ENCODE measurements at places on chromosomes 5 and 9.

DNA sequence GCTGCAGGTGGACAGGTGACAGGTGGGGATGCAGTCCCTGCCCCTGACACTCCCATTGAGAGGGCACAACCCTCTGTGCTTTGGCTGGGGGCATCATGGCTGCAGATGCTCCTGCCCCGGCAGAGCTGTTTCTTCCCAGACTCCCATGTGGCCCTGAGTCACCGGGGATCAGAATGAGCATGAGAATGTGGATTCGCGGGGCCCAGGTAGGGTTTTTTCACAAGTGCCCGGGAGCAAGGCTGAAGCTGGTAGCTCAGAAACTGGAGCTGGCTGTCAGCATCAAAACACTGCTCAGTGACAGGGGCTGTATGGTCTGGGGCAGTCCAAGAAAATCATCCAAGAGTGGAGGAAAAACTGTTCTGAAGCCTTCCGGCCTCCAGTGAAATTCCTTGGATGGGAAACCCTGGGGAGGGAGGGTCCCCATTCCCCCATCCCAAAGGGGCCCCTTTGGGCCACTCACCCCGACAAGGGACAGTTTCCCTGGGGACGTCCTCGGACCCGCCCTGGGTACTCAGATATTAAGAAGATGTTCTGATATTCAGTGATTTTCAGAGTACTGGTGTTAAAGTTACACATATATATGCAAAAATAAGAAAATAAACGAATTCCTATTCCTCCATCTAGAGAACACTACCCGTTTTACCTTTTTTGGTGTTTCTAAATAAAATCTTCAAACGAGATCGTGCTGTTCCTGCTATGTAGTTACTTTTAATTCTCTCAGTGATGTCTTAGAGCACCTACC lies 120.1 kb upstream of the LPCAT1 start:
- no peak for DNase-seq

DNA sequence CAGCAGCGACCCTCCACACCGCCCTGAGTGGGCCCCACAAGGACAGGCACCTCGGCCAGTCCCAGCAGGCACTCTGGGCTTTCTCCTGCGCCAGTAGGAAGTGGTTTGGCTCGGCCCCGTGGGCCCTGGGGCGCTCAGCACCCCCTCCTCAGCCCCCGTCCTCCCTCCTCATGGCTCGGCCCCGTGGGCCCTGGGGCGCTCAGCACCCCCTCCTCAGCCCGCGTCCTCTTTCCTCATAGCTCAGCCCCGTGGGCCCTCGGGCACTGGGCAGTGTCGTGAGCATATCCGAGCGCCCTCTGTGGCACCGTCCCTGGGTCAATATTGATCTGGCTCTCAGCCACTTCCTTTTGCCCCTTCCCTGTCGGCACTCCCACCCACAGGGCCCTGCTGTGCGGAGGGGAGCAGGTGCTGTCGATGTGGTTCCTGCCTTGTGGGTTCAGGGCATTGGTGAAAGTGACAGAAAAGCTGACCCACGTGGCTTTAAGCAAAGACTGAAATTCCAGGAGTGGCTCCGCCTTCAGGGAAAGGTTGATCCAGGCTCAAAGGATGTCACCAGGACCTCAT lies 5.5 kb upstream of the SCGB3A1 start:
- DNase-seq = no peak

DNA sequence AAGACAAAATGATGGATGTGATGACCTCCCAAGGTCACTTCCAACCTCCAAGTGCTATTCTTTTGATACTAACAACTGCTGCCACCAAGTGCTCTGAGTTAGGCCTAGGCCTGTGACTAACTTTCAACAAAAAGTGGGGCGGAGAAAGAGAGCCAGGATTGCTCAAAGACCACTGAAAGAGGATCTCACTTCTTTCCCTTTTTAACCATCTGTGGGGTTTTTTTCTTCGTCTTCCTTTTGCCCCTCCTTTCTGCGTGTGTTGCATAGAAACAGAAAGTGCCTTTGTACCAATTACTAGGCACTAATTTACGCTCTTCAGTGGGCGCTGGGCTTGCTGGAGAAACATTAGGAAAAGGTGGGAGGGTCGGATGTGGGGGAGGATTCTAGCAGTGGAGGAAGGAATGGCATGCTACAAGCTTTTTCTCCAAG lies 8.0 kb downstream of the KLF9 start:
- DNase-seq = no peak

DNA sequence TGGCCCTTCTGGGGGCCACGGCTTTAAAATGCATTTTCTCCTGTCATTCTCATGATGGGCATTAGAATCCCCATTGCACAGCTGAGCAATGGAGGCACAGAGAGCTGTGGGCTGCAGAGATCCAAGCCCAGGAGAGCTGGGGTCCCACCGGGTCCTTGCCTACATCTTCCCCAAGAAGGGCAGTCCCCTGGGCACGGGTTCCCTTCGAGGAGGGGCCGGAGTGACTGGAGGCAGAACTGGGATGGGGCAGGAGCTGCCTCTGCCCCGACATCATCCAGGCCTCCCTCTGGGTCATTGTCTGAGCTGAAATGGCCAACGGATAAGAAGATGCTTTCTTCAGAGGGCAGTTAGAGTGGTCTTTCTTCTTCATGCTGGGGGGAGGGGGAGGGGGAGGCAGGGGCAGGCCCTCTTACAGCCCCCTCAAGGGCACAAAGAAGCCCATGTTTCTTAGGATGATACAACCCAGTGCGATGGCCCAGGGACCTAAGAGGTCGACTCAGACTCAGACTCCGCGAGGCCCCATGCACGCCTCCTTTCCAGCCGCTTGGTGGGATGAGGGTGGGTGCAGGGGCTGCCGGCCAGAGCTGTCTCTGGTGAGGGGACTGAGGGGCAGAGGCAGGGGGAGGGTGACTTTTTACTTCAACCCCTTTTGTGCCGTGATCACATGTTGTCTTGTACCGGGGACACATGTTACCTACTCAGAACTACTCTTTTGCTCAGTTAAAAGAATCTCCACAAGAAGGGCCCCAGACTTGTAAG lies 112.4 kb upstream of the IRX2 start:
- DNase-seq = no peak

DNA sequence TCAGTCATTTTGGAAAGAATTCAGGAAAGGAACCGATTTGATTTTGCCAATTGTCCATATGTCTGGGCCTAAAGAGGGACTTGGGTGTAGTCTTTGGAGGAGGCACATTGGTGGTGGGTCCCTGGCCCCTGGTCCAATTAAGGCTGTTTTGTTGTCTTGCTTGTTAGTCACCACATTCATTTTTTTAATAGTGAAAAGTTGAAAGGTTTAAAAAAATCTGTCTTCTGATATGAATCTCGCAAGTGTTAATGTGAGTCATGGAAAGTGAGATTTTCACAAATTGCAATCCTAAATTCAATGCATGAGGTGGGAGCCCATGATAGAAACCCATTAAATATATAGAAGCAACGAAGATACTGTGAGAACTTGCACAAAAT lies 165.9 kb upstream of the OTULINL start:
- no peak for DNase-seq

DNA sequence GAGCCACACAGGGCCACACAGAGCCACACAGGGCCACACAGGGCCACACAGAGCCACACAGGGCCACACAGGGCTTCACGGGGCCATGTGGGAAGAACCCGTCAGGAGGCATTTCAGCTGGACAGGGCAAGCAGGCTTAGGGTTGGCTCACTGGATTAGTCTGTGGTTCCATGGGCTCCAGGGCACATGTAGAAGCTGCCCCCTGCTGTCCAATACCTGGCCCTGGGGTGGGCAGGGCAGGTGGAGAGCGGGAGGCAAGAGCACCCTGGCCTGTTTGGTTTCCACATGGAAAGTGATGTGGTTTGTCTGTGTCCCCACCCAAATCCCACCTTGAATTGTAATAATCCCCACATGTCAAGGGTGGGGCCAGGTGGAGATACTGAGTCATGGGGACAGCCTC lies 16.4 kb upstream of the LPCAT1 start:
- no peak for DNase-seq

GRCh38 chr5:170388818-170389549 lies at the start of gene KCNMB1:
KCNMB1 (minus strand) TSS chr5:170389367; CDS start chr5:170385447, 3,920 bp downstream.
- no peak for DNase-seq

DNA sequence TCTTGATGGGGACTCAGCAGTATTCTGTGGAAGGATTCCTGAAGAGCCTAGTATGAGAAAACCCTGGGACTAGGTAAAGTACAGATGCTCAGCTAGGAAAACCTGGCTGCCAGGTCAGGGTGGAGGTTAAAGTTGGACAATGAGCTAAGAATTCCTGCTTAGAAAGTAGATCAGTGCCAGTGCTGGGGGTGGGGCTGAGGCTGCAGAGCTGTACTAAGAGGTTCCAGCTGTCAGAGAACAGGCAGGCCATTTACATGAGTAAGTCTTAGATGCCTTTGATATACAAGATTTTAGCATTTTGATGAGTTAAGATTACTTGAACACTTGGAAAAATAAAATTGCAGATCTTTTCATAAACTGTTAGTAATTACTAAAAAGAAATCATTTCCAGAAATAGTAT lies 332.3 kb upstream of the NUDT12 start:
- no peak for DNase-seq

DNA sequence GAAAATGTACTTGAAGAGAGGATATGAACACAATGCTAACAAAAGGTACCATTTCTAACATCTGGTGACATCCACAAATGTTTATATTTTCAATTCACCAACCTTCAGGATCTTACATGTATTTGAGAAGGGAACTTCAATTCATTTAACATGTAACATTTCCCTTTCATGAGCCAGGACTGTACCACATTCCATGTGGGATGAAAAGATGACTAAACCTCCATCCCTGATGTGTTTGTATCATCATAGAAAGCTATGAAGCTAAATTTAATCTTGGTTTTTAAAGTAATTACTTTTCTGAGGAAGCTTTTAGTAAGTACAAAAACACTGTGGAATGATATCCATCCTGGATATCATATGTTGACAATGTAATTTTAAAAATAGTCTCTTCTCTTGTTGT lies 78.2 kb upstream of the GNA14 start:
- no peak for DNase-seq

DNA sequence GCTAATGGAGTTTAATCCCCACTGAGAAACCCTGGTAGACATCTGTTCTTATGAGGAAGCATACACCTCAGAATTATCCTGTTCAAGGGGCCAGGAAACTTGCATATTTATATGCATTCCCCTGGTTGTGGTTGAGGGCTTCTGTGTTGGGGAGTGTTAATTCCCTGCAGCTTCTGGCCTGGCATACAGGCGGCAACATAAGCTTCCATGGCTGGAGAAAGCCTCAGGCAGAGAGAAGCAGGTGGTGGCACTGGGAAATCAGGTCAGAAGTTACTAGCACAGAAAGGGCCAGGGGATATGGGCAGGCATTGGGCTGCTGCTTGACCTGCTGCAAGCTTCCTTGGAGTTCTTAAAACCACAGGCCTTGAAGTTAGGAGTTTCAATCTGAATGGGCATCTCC lies 166.1 kb upstream of the SEMA6A start:
- no peak for DNase-seq

DNA sequence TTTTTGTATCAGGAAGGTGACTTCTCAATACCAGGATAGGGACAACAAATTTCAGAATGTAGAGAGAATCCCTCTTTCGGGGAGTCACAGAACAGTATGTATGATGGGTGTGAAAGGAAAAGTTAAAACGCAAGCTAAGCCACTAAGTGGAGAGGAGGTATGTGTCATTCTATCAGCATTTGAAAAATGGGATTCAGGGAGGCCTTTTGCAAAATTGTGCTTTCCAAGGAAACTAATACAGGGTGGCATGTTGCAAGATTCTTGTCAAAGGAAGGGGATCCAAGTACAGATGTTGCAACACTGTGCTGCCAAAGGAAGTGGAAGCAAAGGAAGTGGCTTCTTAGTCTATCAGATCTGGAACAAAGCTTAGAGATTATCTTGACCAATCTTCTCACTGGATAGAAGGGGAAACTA lies 12.6 kb upstream of the TNIP1 start:
- DNase-seq = no peak

- no peak for DNase-seq
Observed at GRCh38 chr5:89900346-89900745, 509.2 kb downstream of the CETN3 start.

- no peak for DNase-seq
Observed at GRCh38 chr5:107272954-107273353, 397.8 kb downstream of the EFNA5 start.

DNA sequence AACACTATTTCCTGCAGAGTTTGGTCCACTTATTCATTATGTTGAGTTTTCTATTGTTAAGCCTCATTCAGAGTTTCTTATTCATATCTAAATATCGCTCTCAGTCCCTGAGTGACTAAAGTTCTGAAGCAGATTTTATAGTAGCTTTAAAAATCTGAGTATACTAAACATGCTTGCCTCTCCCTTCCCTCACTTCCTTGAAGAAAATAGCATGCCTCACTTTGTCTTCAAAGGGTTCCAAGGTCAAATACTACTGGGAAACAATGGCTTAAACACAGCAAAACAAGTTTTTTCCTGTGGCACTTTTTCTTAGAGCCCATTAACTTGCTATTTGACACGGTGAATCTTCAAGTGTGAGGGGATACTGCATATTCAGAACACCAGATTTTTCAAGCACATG lies 41.1 kb upstream of the DAB2 start:
- no peak for DNase-seq

DNA sequence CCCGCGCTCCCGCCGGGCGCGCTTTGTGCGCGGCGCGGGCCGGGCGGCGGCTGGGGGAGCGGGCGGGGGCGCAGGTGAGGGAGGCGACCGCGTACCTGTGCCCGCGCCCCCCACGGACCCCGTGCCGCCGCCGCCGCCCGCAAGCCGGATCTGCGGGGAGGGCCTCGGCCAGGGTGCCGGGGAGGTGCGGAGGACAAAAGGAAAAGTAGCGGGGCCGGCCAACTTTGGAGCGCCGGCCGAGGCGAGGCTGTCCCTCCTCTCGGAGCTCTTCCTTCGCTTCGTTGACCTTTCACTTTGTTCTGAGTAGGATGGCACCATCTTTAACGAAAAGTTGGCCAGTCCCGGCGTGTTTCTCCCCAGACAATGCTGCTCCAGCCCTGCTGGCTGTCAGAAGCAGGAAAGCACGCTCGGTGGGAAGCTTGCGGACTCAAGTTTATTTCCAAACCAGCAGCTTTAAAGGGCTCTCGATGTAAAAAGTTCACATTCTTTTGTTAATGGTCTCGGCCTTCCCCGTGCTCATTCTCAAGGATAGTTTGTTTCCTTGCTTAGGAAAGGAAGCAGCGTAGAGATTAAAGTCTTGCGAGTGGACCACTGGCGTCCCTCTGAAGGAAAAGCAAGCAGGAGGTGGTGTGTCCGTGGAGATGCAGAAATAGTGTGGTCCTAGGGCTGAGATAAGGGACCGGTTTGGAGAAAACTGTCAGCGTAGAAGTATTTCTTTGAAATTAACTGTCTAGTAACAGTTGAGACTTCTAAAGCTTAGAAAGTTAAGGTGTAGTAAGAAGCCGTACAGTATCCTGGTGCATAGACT lies 639 bp downstream of the EHMT1 start:
- peak; percentile 16 for DNase-seq

- no peak for DNase-seq
Observed at GRCh38 chr5:150396267-150396666, 16.4 kb downstream of the CD74 start.

GRCh38 chr5:68258531-68258930 lies 43.0 kb downstream of the PIK3R1 start:
- no peak for DNase-seq

GRCh38 chr5:90171466-90171865 lies 238.1 kb downstream of the CETN3 start:
- no peak for DNase-seq

GRCh38 chr5:164053123-164053522 lies 547.7 kb downstream of the MAT2B start:
- DNase-seq = no peak

GRCh38 chr5:109062664-109063063 lies 315.0 kb downstream of the FER start:
- DNase-seq = no peak

Data from T-cell (primary cell).